ENCODE measurements at places on chromosomes 12 and 14.

DNA sequence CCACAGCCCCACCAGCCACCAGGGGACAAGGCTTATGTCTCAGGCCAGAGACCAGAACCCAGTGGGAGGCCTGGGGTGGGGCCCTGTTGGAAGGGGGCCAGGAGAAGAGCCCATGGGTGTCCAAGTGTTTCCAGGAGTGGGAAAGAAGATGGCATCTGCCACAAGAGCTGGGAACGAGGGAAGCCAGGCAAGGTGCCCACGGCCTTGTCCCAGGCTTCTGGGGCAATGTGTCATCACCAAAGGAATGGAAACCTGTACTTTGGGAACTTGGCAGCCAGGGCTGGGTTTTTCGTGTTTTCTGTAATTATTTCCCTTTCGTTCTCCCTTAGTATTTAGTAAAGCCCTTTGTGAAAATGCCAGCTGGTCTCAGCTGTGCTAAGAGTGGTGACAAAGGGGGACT lies 5.3 kb upstream of the PGF start:
- no peak for DNase-seq

DNA sequence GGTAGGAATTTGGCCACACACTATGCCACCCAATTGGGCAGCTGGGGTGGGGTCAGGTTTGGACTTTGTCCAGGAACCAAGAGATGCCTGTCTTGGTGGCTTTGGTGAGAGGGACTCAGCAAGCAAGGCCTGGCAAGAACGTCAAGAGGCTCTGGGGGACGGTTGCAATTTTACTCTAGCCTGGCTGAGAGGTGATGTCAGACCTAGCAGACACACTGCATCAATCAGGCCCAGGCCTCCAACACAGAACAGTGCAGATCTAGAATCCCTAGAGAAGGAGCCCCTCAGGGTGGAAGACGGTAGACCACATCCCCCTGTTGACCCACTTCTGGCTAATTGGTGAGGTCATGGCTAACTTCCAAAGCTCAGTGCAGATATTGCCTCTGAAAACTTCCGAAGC lies 1.6 kb upstream of the UNC119B start:
- no peak for DNase-seq

DNA sequence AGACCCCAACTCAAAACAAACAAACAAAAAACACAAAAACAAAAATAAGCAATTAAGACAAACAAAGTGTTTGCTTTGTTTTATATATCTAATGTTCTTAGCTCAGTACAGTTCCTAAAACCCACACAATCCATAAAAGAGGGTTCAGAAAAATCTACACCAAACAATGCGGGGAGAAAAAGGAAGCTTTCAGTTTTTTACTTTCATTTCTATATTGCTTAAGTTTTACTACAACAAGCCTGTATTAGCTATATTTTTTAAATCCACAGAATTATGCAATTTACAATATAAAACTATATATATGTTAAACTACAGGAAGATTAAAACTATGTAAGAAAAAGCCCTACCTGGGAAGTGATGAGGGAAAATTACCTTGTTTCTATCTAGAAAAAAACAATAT lies 41.4 kb downstream of the CLIP1 start:
- no peak for DNase-seq

DNA sequence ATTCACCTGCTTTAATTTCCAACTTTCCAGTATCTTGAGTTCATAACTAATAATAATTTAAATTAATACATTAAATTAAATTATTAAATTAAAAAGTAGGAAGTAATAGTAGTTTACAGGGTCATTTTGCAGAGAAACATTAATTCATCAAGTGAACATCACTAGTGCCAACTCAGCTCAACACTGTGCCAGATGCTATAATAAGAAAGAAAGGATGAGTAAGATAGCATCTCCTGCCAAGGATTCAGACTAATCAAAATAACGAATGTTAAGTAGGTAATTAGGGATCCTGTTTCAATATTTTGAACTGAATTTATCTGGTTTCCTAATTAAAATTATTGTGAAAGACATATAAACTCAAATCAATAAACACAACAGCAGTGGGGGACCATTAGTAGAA lies 596.7 kb downstream of the SLC6A15 start:
- no peak for DNase-seq

DNA sequence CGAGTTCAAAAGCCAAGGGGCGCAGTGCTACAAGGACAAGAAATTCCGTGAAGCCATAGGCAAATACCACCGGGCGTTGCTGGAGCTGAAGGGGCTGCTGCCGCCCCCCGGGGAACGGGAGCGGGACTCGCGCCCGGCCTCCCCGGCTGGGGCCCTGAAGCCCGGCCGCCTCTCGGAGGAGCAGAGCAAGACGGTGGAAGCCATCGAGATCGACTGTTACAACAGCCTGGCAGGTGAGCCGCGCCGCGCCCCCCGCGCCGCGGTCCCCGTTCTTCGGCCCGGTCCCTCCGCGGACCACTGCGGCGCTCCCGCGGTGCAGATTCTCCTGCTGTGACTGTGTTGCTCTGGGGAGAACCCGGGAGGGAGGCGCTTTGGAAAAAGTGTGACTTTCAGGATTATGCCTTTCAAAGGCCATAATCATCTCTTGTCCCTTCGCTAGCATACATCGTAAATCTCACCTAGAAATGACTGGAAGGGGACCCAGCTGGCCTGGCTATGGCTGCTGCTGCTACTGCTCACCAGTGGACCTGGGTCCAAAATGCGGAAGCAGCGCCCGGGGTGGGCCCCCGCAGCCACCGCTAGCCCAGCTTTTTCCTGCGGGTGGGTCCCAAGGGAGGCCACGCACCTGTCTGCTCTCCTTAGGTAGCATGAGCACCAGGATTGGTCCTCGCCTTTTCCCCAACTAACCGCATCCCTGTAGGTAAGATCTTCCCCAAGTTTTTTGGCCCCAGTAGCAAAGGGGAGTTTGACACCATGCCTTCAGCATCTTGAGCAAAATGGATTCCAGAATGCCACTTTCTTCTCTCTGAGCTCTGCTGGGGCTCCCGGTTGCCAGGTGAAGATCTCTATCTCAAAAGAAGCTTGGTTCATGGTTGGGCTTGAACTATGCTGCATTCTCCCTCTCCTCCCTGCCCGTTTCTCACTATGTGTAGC lies 853 bp downstream of the TTC9 start:
- peak; percentile 44 for DNase-seq

DNA sequence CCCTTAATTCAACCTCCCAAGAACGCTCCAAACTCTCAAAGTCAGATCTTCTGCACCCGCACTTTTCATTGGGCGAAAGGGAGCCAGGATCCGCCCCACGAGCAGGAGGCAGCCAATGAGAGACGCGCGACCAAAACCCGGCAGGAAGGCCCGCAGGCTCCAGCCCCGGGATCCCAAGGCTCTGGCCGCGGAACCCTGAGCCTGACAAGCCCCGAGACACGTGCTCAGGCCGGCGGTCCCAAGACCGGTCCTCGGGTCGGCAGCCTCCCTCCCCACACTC lies 438 bp downstream of the DDX54 start:
- peak; percentile 90 for DNase-seq

GRCh38 chr12:13835652-13836051 lies 145.8 kb downstream of the GRIN2B start:
- no peak for DNase-seq

GRCh38 chr14:68551045-68551683 lies 241.7 kb downstream of the ZFP36L1 start:
- DNase-seq = no peak

- no peak for DNase-seq
These were observed 79.0 kb downstream of the SLC25A21 start for GRCh38 chr14:37093364-37093763.

DNA sequence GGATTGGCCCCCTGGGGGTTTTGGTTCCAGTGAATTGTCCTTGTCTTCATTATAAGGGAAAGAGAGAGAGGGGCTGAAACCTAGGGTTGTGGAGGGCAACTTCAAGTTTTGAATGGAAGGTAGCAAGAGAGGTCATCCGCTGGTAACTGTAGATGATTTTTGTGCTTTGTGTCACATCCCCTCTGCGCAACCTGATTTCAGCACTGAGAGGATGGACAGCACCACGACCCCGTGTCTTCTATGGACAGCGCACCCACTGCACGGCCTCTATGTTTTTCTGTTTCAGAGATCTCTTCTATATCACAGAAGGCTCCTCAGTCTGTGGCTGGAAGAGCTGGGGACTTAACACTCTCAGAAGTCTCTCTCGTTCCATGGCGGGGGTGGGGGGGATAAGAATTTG lies 127.0 kb upstream of the RPH3A start:
- no peak for DNase-seq

- DNase-seq = no peak
These were observed at the start of gene LTBR for GRCh38 chr12:6383572-6384498. TSS of gene LTBR (plus strand) at chr12:6384162. CDS start at chr12:6384359, 197 bp downstream.

DNA sequence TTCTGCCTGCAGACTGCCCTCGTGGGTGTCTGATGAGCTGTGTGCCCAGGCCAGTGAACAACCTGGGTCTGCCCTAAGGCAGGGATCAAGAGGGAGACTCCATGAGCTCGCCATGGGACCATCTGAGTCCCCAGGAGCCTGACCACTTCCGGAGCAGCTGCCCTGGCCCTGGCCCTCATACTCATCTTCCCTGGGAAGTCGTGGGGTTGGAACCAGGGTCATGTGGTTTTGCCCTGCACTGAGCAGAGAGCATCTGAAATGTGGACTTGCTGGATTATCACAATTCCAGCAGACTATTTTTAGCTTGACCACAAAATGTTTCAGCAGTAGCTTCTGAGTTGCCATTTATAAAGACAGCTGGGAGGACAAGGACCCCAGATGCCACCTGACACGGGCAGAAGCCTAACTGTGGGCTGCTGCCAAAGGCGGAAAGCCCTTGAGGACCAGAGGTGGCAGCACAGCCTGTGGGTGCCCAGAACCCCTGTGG lies 6.7 kb downstream of the BTBD6 start:
- DNase-seq = no peak

DNA sequence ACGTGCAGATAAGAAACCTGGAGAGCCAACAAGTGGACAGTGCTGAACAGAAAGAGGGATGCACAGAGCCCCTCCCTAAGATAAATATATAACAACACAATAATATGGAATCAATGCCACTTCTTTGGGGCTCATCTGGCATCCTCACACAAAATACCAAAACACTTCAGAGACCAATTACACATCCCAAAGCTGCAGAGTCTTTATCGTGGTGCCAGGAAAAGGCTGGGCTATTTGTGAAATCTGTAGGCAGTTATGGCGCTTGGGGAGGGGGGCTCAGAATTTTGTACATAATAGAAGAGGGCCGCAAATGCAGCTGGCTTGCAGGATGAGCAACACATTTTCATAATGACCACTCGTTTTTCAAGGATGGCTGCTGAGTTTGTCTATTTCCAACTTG lies 160.4 kb upstream of the NOS1 start:
- no peak for DNase-seq

DNA sequence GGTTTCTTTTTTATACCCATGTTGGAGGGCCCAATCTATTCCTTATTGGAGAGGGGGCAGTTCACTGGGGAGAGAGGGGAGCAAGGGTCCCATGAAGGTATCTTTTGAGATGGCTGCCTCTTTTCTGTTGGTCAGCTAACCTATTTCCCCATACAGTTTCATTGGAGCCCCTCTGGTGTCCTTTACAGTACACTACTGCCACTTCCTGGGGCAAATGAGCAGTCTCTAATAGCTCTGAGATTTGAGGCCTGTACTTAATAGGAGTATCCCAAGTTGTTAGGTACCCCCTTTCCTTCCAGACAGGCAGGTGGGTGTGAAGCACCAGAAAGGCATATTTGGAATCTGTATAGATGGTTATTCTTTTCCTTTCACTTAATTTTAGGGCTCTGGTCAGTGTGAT lies 41.3 kb upstream of the RNU6-8 start:
- DNase-seq = peak; percentile 8

DNA sequence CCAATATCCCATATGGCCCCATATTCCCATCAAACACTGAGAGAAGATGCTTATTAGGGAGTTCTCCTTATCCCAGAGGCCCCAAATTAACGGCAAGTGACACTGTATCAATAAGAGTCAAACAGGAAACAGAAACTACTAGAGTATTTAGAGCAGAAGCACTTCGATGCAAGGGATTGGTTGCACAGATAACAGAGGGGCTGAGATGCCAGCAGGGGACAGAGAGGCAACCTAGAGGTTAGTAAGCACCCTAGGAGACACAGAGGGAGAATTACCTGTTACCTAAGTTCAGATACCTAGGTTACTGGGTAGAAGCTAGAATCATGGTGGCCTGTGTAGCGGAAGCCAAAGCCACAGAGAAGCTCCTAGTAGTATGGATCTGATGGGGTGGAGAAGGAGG lies 2.9 kb downstream of the HEBP1 start:
- no peak for DNase-seq

DNA sequence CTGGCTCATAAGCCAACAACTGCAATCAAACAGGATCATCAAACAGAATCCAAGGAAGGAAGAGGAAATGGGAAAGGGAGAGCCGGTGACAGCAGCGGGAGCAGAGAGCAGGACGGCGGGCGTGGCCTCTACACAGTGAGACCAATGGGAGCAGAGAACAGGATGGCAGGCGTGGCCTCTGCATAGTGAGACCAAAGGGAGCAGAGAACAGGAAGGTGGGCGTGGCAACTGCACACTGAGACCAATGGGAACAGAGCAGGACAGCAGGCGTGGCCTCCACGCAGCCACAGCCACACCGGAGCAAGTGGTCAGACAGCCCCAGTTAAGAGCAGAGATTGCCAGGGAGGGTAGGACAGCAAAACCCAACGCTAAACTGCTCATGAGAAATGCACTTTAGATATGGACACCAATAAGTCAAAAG lies 16.4 kb downstream of the LRCOL1 start:
- DNase-seq = peak; percentile 100

DNA sequence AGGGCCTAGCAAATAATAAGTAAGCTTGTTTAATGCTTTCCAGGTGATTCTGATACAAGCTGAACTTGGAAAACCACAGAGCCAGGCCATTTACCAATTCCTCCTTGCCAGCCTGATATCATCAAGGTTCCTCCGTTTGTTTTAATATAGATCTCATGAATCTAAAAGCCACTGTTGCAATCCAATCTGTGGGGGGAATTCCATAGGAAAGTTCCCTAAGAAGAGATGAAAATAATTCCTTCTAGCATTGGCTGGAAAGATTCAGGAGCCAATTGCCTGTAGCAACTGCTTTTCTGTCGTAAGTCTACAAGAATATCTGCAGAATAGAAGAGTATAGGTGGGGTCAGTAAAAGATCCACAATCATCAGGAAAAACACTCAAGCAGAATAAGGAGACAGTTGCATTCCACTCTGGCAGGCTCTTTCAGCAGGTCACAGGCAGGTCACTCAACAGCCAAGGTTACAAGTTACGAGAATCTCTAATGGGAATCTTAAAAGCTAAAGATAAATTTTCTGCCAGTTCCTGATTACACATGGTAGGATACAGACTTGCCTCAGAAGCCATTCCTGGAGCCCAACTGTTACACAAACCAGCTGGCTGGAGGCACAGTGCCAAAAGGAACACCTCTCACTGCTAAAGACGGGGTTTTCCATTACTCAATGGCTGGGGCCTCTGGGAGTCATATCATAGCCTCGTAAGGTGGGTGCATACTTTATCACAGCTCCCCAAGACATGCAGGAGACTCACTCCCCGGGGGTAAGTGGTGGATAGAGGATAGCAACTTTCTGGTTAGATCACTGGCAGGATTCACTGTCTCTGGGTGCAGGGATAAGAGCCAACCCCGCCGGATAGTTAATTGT lies 43.6 kb downstream of the FGD6 start:
- peak; percentile 29 for DNase-seq

- no peak for DNase-seq
These were observed 7.5 kb upstream of the ACTR6 start for GRCh38 chr12:100193085-100193484.
